ENCODE measurements at places on chromosomes 1 and 21.
A peak's percentile ranks its signal among the peaks of the same experiment; 100 is the strongest.

DNA sequence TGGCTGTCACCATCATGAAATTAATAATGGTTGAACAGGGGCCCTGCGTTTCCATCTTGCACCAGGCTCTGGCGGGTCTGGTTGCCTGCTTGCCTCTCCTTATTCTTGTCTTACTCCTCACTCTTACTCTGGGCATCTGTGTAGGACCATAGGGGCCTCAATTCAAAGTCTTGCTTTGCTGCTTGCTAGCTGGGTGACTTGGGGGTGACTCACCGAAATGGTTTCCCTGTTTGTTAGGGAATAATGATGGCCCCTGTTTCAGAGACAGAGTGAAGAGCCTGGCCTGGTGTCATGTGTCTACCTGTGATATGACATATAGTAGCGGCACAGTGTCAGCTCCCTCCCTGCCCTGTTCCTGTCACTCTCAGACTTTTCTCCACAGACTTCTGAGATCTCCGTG lies 24.6 kb downstream of the KCNC4 start:
- no peak for DNase-seq

DNA sequence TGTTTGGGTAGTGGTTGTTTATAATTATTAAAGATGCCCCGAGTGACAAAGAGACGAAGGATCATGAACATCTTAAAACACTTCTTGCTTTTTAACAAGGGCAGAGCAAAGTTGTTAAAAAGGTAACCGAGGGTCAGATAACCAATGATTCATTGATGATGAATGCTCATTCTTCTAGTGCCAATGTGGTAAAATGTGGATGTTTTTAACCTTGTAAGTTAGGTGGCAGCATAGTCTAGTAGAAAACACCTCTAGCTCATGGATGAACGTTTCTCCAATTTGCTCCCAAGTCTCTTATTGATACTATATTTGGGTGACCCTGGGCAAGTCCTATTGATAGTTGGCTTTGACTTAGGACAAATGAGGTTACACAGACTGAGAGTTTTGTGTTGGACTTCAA lies 167.9 kb downstream of the KIF26B start:
- DNase-seq, result no peak

- no peak for DNase-seq
Observed at GRCh38 chr1:93565496-93566206, 116.0 kb downstream of the BCAR3 start.

DNA sequence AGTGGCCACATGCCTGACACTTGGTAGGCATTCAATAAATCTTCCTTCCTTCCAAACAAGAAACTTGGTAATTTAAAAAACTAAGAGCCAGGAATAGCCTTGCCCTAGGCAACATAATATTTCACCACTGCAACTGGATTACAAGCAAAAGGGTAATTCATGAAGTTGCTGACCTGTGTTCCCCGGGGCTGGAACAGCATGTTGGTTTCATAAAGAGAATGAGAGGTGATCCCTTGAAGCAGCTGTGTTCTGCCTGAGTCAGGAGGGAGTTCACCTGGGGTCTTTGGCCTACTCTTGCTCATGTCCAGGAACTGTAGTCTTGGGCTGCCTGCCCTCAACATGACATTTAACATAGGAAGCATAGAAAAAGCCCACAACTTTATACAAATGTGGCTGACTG lies 329.0 kb upstream of the DAB1 start:
- DNase-seq, result no peak

GRCh38 chr1:162704673-162705424 lies 72.6 kb downstream of the DDR2 start:
- no peak for DNase-seq

GRCh38 chr1:223401873-223402789 lies 8.9 kb downstream of the CCDC185 start:
- DNase-seq, result no peak

GRCh38 chr1:40092706-40093639 lies 4.1 kb downstream of the PPT1 start:
- no peak for DNase-seq

DNA sequence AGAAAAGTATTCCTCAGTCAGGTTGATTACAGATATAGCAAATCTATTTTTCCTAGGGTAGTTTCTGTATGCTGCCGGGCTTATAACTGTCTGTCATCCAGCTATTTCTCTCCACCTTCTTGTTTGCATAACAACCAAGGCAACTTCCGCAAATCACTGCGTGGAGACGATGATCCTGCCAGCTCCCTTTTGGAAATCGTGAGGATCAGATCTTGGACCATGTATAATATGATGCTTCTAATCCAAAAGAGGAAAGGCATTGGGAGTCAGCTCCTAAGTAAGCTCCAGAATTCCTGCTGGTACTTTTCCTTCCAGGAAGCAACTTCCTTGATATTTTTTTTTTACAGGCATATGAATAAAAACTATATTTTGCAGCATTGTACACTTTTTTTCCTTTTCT lies 445 bp upstream of the RGS4 start:
- no peak for DNase-seq

- DNase-seq, result no peak
Observed at GRCh38 chr1:18409609-18410237, 71.0 kb upstream of the KLHDC7A start.

DNA sequence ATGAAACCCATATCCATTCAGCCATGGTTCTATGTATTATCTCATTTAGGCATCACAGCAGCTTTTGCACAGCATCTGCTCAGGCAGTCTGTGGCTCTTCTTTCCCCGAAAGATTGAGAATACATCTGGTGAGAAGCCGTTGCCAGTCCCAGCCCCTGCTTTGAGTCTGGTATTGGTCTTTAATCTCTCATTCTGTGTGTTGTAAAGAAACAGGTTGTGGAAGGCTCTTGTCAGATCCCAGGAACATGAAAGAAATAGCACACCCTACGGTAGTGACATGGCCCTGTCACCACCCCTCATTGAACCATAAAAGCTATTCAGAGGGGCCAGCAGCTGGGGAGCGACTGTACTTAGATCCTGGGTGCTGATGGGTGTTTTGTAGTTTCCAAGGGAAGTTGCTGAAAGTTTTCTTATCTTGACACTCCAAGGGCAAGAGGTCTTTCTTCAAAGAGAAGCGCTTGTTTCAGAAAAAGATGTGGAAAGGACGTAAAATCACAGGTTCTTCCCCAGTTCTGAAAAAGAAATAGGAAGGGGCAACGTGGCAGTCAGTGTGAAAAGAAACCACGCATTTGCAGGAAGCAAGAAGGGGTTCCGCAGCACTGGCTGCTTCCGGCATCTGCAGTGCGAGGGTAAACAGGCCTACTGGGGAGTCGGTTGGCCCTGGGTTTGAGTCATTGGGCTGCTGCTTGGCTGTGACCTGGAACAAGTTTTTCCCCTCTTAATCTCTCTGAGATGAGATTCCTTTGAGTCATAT lies 145.0 kb downstream of the DHRS3 start:
- DNase-seq, result peak; percentile 45

DNA sequence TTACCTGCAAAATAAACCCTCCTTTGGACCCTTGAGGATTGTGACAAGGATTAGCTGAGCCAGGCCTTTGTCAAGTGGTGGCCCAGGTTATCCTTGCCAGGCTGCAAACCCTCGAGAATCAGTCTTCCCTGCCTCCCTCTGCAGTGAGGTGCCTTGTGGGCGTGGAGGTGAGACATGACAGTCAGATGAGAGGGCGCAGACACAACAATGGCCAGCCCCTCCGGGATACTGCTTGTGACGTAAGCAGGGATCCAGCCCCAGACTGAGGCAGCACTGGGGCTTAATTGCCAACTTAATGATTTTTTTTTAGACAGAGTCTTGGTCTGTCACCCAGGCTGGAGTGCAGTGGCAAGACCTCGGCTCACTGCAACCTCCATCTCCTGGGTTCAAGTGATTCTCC lies 104.6 kb downstream of the LAMC2 start:
- DNase-seq, result no peak

- no peak for DNase-seq
Observed at GRCh38 chr1:54350360-54350759, 55.8 kb downstream of the SSBP3 start.

DNA sequence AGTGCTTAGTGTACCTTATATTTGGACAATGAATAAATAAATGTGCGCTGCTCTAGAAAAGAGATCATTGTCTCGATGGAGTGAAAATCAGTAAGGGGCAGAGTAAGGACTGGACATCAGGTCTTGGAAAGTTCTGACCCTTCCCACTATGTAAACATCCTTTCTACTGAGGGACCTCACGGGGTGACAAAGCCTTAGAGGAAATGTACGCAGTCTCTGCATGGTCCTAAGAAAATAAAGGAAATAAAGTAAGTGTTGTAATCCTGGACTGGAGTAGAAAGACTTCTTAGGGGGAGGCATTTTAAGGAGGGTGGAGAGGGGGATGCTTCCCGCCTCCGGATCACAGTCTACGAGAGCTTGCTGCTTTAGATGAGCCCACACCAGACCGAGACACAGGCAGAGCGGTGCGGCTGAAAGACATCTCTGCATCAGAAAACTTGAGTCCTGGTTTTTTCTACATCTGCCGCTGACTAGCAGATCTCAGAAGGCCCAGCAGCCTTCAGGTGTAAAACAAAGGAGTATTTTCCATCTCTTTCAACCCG lies 22.3 kb upstream of the GPR137B start:
- DNase-seq, result no peak

- peak; percentile 16 for DNase-seq
Observed at GRCh38 chr1:237562242-237562823, 328.4 kb downstream of the ZP4 start.

GRCh38 chr1:96519851-96520578 lies 201.6 kb upstream of the PTBP2 start:
- no peak for DNase-seq

DNA sequence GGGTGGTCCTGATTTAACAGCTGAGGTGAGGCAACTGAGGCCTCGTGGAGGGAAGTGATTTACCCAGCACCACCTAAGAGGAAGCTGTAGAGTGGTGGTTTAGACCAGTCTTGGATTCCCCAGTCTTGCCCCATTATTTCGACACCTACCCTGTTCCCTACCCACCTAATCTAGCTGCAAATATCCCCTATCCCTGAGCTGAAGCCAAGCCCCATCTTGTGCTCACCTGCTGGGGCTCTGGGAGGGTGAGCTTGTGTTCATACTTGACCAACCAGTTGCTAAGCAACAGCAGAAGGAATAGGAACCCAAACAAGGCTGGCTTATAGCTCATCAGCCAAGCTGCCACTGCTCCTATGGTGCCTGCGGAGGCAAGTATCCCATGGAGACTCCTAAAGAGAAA lies 2.0 kb downstream of the TEX46 start:
- no peak for DNase-seq

DNA sequence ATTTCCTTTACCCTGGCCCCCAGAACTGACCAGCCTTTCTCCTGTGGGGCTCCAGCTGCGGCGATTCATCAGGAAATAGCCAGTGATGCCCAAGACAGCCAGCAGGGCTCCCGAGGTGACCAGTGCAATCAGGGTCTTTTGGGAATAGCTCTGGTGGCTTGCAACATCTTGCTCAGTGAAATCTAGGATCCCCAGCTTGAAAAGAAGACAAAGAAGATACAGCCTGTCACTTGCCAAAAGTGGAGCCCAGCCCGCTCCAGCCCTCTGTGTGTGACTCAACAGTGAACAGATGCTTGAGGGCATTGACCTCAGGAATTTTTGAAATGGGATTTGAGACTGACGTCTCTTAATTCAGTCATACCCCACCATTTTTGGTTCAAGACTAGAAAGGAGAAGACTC lies 22.3 kb downstream of the CD34 start:
- no peak for DNase-seq

DNA sequence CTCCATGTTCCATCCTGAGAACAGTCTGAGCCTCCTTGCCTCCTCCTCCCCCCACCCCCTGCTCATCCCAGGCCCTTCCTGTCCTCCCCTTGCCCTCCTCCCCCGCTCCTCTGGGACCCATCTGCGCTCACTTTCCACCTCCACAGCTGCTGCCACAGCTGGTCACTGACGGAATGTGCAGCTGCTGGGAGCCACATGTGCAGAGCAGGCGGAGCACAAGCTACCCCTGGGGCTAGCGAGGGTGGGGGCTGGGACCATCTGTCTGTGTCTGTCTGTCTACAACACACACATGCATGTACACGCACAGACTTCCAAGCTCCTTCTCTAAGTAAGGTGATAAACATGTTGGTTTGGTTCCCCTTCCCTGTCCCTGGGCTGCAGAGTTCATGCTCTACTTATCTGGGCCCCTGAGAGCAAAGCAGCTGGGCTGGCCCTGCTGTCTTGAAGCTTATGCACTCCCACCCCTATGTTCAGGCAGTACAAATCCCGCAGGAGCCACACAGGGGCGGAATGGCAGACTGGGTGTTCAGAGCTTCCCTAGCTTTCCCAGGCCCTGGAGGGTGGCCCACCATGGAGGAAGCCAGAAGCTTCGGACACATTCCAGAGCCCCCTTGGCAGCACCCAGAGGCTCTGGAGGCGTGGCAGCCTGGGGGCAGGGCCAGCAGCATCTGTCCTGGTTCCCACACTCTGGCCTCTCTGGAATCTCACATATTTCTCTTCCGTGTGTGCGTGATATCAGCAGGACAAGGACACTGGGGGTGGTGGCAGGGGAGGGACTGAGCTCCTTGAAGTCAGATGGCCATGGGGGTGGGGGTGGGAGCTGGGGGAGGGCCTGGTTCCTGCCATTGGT lies 7.0 kb upstream of the HEYL start:
- no peak for DNase-seq

DNA sequence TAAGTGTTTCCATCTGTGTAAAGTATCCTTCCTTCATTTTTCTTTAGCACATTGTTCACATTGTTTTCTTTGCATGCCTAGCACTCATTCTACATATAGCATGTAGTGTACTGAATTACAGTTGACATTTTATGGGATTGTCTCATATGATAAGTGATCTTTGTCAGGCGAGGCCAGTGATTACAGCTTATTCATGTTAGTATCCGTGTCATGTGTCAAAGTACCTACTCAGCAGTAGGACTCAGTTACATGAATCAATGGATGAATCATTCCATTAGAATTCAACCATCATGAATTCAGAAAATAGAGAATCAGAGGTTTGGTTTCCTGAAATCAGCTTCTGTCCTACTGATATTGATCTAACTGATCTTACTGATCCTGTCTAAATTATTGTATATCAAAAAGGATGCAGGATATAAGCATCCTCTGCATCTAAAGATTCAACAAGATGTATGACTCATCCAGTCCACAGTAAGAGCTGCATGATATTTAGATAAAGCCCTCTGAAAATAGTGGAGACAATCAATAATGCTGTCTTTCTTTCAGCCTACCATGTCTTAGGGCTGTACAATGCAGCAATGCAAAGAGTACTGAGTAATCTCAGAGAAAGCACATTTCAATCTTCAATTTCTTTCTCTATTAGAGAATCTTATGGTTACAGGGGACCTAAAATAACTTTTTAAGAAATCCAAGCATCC lies 20.7 kb upstream of the HRNR start:
- no peak for DNase-seq

- DNase-seq, result no peak
Observed at GRCh38 chr1:232553050-232553754, 76.7 kb downstream of the SIPA1L2 start.
